ENCODE measurements at places on chromosomes 12 and 14.
A peak's percentile ranks its signal among the peaks of the same experiment; 100 is the strongest.

DNA sequence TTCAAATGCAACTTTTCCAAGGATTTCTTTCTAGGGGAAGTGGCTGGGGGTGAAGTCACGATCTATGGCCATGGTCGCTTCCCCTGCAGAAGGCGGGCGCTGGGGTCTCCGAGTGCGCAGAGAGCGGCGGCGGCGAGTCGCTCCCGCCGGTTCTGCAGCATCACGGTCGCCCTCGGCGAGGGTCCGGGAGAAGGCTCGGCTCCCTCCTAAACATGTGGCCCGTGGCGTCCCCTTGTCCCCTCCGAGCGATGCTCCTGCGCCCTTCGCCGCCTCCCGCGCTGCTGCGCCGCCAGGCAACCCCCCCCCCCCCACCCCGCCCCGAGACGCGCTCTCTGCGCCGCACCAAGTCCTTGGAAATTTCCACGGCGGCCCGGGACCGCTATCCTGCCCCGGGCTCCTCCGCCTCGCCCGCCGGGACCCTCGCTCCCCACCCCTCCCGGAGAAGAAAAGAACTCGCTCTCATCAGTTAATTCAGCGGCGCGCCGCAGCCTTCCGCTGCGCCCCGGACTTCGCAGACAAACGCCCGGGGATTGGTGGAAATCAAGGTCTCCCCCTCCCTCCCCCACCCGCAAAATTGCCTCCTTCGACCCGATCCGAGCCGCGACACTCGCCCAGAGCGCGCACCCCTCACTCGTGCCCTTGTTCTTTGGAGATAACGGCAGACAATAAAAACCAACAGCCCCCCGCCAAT lies at the start of gene ST8SIA1:
Gene ST8SIA1, minus strand, starts transcription at position 298 of the 691 bp plus-strand sequence. CDS start 475 bp downstream, outside the sequence.
- peak; percentile 63 for DNase-seq

DNA sequence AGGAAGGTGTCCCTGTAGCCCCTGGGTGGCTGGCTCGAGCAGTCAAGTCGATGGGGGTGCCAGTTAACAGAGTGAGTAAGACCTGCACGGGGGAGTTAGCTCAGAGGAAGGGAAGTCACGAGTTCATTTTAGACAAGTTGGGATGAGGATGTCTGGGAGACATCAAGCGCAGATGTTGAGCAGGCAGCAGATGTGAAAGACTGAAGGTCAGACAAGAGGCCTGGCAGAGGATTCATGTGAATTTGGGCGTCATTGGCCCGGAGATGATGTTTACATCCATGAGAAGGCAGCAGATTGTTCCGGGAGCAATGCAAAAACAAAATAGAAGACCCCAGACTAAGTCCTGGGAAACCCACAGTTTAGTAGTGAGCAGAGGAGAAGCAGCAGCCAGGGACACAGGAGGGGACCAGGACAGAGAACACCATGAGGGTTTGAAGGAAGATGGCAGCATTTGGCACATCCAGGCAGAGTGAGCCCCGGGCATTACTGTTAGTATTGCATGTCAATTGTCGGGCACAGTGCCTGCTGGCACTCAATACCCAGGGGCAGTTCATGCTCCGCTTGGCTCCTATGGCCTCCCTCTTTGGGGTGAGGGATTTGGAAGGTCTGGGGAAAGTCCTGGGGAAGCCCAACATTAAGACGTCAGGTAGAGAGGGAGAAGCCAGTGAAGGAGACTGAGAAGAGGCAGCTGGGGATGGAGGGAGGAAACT lies 15.1 kb downstream of the LTBP2 start:
- no peak for DNase-seq

DNA sequence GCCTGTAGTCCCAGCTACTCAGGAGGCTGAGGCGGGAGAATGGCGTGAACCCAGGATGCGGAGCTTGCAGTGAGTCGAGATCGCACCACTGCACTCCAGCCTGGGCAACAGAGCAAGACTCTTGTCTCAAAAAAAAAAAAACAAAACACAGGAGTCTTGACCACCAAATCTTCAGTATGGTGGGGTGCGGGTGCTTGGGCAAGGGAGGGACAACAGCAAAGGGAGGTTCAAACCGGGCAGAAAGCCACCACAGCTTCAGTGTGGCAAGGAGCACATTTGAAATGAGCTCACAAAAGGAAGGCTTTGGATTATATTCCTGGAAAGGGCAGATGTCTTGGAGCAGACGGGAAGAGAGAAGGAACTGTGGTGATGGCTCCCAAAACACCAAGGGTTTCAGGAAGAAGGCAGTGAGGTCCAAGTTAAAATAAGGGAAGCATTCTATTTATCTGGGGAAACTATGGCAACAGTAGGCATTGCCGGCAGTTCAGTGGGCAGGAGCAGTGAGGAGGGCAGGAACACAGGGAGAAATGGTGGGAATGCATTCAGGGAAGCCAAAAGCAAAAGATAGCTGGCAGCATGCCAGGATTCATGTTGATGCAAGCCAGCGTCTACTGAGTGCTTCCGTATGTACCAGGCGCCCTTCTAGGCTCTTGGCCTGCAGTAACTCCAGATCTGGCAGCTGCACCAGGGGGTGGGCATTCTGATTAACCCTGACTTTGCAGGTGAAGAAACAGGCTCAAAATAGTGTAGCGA lies 51.0 kb upstream of the SRSF5 start:
- no peak for DNase-seq

- no peak for DNase-seq
Observed at GRCh38 chr12:108728820-108729611, 2.3 kb downstream of the CORO1C start.

DNA sequence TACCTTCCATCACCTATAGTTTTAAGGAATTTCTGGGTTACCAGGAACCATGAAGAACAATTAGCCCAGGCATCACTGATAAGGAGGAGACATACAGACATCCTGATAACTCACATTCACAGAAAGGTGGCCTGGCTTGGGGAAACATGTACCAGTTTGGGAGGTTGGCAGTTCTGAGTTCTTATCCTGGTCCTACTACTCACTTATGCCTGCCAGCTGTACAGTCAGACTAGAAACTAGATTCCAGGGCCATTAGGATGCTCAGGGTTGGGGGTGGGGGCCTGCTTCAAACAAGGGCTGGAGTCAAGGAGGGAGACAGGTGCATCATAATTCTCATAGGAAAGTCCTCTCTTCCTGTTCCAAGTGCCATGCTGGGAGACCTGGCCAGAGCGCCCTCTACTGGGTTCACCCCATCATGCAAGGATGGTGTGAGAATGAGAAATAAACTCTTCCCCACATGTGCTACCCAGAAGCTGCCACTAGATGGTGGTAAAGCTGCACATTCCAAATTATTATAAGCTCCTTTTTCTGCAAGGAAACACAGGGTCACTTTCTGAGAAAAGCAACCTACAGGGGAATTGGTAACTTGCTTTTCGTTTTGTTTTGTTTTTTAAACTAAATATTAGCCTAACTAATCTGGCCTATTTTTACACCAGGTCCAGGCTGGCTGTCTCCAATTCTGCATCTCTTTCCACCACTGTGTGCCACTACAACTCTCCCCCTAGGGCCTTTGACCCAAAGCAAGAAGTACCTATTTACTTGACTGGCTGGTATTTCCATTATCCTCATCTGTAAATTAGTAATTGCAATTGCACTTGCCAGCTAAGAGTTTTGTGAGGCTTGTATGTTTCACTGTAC lies 14.5 kb downstream of the OAS2 start:
- no peak for DNase-seq

- DNase-seq: no peak
Observed at GRCh38 chr14:66487164-66487563, 993 bp downstream of the CCDC196 start.

DNA sequence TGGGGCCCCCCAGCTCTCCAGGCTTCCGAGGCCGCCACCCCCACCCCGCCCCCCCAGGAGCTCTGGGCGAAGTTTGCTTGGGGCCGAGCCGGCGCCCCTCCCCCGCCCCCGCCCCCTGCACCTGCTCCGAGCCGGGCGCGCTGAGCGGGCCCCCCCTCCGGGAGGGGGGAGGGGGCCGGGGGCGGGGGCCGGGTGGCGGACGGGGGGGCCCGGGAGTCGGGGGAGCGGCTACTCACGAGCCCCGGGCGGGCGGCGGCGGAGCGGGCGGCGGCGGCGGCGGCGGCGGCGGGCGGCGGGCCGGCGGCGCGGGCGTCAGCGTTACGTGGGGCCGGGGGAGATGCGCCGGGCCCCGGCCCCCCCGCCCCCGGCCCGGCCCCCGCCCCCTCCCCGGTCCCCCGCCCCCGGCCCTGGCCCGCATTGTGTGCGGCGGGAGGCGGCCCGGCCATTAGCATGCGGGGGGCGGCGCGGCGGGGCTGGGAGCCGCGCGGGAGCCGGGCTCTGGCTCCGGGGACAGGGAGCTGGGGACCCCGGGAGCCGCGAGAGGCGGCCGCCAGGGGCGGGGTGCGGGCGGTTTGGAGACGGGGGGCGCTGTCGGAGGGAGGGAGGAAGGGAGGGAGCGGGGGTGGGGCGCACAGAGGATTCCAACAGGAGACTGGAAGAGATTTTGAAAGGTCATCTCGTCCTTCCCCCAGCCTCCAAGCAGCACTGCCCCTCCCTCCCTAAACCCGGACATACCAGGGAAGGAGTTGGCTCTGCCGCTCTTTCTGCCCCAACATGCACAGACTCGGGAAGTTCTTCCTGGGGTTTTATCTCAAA lies at the start of gene ZNF219:
Gene ZNF219, minus strand, starts transcription at position 580 of the 816 bp plus-strand sequence. CDS start 5,064 bp downstream, outside the sequence.
- no peak for DNase-seq

- DNase-seq: no peak
Observed at GRCh38 chr14:29102996-29103395, 336.4 kb downstream of the FOXG1 start.

GRCh38 chr14:93830753-93831461 lies 42.6 kb upstream of the PRIMA1 start:
- DNase-seq: no peak

- DNase-seq: no peak
Observed at GRCh38 chr12:130863298-130863697, 8.6 kb upstream of the RAN start.

DNA sequence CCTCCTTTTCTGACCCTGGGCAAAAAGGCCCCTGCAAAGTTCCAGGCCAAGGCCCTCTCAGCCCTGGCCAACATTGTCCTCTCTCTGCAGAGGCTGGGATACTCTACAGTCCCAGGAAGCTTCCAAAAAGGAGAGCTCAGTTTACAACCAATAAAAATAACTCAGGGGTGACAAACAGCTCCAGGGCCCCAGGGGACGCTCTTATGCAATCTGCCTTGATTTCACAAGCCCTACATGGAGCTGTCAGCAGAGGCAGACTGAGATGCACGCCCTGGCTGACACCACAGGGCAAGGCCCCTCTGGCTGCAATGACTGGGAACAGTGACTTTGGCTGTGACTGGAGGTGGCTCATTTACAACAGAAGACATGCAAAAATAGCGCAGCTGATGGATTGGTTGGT lies 129.0 kb upstream of the MED13L start:
- no peak for DNase-seq

DNA sequence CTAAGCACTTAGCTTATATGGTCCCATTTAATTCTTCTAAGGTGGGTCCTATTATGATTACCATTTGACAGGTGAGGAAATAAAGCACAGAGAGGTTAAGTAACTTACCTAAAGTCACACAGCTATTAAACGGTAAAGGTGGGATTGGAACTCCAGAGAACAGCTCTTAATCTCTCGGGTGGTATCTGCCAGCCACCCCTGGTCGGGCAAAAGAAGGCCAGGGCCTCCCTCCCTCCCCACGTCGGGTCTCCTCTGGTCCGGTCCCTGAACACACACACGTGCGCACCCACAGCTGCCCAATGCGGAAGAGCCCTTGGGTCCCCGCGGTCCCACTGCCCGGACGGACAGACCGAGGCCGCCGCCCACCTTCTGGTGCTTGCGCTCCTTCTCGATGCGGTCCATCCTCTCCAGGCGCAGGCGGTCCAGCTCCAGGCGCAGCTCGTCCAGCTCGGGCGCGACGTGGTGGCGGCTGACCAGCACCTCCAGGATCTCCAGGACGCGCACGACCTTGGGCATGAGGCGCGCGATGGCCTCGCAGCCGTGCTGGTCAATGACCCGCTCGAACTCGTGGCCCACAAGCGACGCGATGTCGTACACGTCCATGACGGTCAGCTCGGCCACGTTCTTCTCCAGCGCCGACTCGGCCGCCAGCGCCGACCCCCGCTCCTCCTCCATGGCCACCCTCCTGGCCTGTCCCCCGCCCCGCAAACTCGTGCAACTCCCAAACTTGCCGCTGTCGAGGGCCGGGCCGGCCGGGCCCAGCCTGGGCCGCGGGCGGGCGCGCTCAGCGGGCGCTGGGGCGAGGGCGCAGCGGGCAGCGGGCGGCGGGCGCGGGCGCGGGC lies 490 bp downstream of the RILPL1 start:
- DNase-seq: peak; percentile 17

GRCh38 chr12:11780521-11781101 lies 131.1 kb downstream of the ETV6 start:
- DNase-seq: no peak

- no peak for DNase-seq
Observed at GRCh38 chr14:91202234-91202974, 42.1 kb downstream of the GPR68 start.

DNA sequence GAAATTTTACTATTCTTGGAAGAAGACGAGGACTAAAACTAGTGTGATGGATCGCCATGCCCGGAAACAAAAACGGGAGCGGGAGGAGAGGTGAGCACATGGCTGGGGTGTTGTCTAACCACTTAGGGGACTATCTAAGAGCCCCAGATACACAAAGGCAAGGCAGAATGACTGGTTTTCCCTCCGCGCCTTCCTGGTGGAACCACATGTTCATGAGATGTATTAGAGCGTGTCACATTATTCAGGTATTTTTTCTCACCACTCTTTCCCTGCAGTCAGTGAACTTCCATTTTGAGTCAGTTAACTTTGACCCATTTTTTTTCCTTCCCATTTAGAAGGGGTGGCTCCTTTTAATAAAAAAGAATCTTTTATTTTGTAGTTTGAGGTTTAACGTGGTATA lies 68.8 kb upstream of the TRAF3 start:
- DNase-seq: no peak

GRCh38 chr12:40223646-40224045 lies 1.2 kb upstream of the LRRK2 start:
- no peak for DNase-seq

DNA sequence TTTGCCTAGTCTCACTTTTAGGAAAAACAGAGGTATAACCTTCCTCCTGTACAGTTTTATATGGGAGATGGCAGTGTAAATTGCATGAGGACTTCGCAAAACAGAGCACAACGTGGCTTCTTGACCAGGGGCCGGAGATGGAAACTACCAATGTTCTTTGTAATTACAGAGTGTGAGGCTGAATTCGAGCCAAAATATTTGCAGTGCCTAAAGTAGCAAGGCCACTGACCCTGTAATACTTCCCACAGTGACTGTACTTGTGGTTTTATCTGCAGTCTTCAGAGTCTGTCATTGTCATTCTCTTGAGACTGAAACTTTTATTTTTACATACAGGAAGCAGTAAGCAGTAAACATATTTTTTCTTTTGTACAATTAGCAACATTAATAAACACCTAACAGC lies 98.9 kb downstream of the RERG start:
- no peak for DNase-seq

- no peak for DNase-seq
Observed at GRCh38 chr14:101857226-101857625, 95.7 kb downstream of the PPP2R5C start.

DNA sequence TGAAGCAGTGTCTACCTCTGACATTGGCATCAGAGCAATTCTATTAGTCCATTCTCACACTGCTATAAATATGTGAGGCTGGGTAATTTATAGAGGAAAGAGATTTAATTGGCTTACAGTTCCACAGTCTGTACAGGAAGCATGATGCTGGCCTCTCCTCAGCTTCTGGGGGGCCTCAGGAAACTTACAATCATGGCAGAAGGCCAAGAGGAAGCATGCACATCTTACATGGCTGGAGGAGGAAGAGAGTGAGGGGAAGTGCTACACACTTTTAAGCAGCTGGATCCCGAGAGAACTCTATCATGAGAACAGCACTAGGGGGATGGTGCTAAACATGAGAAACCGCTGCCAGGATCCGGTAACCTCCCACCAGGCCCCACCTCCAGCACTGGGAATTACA lies 25.7 kb upstream of the SEL1L start:
- DNase-seq: no peak

- DNase-seq: no peak
Observed at GRCh38 chr14:43475757-43476156, 1031.3 kb downstream of the FSCB start.

All from CD4-positive, CD25-positive, alpha-beta regulatory T cell (primary cell).